ENCODE measurements at places on chromosomes 3 and 15. TPM values are rescaled to one million over a fixed set of nuclear protein-coding genes. Genes with fewer than 3 reads are reported as not detected.

SLC38A3 gene
- total RNA-seq, result 2.0 TPM

GP5 gene
- total RNA-seq, result not detected

ZDHHC19 gene
- not detected for total RNA-seq

DPH6 gene
- 30.2 TPM for total RNA-seq

P2RY13 gene
- total RNA-seq, result 0.98 TPM

DNA sequence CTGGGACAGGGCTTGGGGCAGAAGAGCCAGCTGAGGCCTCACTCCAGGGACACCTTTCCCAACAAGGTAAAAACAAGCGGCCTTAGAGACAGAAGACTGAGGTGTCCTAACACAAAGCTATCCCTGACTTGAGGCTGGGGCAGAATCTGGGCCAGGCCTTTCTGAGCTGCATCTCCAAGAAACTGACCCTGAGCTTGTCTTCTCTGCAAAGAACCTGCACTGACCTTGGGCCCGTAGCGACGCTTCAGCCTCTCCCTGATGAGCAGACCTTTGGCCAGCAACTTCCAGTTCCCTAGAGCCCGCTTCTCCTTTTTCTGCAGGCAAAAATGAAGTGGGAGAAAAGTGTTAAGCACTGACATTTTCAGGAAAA is 22.2 kb downstream of the TMEM43 start:
- DNase-seq, result no peak

DNA sequence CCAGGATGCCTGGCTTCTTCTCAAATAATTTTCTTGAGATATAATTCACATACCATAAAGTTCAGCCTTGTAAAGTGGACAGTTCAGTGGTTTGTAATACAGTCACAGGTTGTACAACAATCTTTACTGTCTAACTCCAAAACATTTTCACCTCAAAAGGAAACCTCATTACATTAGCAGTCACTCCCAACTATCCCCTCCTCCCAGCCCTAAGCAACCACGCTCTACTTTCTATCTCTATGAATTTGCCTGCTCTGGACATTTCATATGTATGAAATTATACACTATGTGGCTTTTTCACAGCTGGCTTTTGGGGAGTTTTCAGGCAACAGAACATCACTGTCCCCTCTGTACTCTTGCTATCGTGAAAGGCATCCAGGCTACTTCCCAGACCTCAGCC is 17.5 kb downstream of the TGM5 start:
- DNase-seq, result peak; percentile 64

- no peak for DNase-seq
Measured at GRCh38 chr3:140323561-140323960, 354.3 kb upstream of the TRIM42 start.

DNA sequence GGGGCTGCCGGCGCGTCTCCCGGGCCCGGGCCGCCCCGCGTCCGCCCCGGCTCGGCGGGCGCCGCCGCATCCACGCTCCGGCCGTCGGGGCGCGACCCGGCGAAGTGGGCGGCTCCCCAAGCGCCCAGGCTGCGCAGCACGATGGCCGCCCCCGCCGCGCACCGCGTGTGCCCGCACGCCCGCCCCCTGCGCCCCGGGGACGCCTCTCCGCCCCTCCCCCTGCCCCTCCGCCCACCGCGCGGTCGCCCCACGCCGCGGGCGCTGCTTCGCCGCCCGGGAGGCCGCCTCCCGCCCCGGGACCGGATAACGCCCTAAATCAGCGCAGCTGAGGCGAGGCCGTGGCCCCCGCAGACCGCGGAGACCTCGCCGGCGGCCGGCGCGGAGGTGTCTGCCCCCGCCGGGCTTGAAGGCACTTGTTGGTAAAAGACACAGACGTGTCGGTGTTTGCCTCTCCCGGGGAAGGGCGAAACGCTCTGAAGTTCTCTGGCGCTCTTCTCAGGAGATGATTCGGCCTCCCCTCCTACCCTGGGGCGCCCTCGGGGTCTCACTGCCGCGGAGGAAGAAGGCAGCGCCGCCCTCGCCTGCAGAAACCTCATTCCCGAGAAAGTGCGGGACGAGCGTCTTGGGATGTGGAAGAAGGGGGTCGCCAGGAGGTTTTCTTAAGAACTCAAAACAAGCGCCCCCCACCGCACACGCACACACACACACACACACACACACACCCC is at the start of gene BNC1:
TSS of gene BNC1 (minus strand) at position 106 of the 725 bp plus-strand sequence. CDS start at position 70, 36 bp downstream.
- DNase-seq, result no peak

DNA sequence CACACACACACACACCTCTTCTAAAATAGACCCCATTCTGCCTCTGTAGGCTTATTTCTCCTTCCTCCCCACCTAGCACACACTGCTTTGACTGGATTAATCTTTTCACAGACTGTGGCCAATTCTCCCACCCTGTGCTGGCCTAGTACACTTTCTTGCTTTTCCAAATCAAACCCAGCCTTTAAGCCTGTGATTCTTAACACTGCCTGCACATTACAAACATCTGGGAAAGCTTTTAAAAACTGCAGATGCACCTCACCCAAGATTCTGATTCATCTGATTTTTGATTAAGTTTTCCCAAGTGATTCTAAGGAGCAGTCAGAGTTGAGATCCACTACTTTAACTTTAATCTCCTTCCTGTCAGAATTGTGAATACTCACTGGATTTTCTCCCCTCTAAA is 12.8 kb downstream of the CSNK1G1 start:
- no peak for DNase-seq

GRCh38 chr3:46479696-46480095 is 15.0 kb upstream of the LTF start:
- DNase-seq, result no peak

- DNase-seq, result no peak
Measured at GRCh38 chr3:13051066-13051465, 22.2 kb downstream of the IQSEC1 start.

DNA sequence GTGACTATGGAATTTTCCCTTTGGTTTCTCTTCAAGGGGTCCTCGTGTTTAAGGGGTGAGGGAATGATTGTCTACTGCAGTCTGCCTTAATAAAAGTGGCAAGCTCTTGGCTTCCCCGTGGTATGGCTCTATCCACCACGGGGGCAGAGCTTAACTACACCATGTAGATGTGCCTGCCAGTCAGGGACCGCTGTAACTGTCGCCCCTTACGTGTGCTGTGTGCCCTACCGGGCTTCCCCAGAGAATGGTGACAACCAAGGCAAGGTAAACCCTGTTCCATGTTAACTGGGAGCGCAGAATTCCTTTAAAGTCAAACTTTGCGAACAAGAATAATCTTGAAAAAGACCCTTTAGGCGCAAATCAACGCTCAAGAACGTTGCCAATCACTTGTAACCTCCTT is 966 bp upstream of the C3orf80 start:
- no peak for DNase-seq

DNA sequence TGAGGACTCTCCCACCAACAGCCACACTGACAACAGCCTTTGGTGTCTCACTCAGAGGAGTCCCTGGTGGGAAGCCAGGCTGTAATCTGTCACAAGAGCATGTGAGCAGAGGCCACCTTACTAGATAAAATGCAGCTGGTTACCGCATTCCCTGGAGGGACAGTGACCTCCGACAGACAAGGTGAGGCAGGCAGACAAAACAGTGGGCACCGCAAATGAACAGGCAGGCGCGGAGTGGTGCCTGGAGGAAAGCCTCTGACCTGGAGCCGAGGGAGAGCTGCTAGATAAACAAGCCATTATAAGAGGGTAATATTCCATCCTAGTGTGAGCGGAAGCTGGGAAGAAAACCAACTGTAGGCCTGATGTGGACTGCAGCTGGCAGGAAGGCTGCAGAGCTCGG is 736.4 kb downstream of the FHIT start:
- no peak for DNase-seq

- no peak for DNase-seq
Measured at GRCh38 chr15:72365844-72366243, 10.0 kb downstream of the HEXA start.
